ENCODE measurements at places on chromosomes 3 and 15.

DNA sequence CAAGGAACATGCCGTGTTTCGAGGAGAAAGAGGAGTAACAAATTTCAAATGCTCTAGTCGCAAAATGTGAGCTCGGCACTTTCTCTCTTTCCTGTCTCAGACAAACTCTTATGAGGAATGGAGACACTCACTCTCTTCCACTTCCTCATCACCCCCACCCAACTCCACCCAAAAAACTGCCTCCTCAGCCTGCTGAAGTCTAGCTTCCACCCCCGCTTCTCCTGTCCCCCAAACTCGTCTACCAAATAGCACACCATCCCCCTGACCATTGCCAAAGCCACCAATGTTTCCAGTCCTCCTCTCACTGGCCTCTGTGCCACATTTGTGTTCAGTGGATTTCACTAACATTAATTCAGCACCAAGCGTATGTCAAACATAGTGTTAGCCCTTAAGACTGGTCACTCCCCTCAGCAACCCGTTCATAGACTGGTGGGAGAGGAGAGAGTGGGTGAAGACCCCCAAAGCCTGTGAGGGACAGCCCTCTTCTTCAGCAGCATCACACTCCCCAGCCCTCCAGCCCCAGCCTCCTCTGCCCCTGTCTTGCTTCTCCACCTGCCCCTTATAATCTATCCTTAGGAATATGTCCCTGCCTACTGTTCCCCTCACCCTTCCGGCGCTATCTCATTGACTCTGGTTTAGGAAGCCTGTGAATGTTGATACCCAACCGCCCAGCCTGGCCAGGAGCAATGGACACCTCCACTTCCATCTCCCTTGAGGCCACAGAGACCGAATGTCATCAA, 77.3 kb downstream of the FAM174B start:
- no peak for DNase-seq

DNA sequence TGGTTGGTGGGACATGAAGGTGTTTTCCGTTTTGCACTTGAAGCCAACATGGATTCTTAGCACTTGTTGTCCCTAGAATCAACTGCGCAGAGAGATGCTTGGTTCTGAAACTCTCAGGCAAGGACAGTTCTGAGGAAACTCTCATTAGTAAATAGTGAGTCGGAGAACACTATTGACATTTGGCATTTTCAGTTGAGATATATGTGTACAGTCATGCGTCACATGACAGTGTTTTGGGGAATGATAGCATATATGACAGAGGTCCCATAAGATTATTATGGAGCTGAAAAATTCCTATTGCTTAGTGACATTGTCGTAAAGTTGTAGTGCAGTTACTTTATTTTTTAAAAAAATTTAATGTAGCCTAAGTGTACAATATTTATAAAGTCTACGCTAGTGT, 5.8 kb downstream of the APBA2 start:
- no peak for DNase-seq

- DNase-seq, result peak; percentile 56
Observed at GRCh38 chr3:63051920-63052319, 176.7 kb upstream of the CADPS start.

DNA sequence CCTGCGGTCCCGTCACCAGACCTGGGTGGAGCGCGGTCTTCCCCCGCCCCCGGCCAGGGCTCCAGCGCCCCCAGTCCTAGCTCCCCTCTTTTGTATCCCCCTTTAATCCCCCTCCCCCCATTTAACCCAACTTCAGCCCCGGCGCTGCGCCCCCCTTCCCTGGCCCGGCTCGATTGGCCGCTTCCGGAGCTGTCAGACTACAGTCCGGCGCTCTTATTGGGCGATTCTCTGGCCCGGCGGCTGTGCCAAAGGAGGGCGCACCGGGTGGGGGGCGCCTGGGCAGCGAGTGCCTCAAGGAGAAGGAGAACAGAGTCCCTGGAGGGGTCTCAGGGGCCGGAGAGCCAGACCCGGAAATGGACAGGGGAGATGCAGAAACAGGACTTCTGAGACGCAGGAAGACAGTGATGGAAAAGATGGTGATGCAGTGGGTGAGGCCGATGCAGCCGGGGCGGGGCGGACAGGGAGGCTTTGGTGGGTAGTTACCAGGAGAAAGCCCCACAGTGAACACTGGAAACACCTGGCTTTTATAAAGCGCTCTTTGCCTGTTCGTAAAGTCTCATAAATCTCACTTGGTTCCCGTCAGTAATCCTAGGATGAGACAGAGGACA, 1.2 kb upstream of the ADCY5 start:
- DNase-seq, result no peak

DNA sequence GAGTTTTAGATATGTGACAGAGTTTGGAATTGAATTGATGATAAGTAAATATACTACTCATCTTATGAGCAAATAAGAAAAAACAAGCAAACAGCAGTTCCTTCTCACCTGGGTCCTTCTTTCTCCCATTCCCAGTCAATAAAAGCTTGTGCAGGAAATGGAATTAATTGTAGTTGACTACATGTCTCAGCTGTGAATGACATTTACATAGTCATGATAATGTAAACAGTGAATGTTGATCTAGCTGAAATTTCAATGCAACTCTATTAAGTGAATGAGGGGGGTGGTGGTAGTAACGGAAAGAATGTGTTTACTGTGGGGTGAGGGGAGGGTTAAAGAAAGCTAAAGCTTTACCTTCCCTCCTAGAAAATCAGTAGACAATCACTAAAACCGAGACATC, 76.2 kb downstream of the NFKBIZ start:
- no peak for DNase-seq

DNA sequence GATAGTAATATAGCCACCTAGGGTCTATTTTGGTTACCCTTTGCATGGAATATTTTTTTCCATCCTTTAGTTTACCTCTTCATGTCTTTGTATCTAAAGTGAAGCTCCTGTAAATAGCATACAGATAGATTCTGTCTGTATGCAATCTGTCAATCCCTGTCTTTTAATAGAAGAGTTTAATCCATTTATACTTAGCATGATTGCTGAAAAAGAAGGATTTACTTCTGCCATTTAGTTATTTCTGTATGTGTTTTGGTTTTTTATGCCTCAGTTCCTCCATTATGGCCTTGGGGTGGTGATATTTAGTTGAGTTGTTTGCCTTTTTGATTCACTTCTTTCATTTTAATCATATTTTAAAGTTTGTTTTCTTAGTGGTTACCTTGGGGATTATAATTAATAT, 29.0 kb downstream of the PCCB start:
- DNase-seq, result no peak

DNA sequence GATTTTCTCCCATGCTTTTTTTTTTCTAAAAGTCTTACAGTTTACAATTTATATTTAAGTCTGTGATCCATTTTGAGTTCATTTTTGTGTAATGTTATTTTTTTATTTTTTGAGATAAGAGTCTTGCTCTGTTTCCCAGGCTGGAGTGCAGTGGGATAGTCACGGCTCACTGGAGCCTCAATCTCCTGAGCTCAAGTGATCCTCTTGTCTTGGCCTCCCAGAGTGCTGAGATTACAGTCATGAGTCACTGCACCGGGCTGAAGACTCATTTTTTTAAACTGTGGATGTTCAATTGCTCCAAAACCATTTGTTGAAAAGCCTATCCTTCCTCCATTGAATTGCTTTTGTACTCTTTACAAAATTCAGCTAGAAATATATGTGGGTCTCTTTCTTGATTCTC, 19.5 kb downstream of the LNP1 start:
- no peak for DNase-seq

All from Calu3 (cell line).